Naive thymus-derived CD4-positive, alpha-beta T cell (primary cell): ENCODE measurements at places on chromosomes 2 and 18.

DNA sequence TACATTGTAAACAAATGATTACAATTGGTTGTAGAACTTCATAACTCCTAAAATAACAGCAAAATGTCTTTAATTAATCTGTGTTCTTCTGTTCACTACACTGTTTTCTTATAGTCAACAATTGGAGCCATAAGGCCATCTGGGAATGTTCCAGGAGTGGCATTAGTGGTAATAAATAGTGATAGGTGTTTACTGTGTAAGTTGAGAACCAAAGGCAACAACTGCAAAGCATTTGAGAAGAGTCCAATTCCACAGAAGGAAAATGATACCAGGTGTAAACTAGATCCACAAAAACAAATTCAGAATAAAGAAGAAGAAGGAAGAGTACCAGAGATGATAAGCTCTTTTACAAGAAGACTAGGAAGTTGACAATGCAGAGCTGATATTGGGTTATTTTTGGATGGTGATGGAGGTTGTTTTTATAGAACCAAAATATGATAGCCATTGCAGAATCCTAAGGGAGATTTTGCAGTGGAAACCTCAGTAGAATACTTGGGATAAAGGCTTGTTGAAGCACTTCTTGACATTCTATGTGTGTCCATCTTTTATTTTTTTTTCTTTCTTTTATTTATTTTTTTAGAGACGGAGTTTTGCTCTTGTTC, 52.9 kb downstream of the ANTXR1 start:
- no peak overlapping the region for H3K27ac ChIP-seq
- H3K36me3 ChIP-seq = no peaks in the 10 kb centered on the region
- H3K4me1 ChIP-seq = no peaks in the 10 kb centered on the region
- no peak for DNase-seq
- no peak overlapping the region for H3K4me3 ChIP-seq

- DNase-seq = no peak
- H3K4me1 ChIP-seq = no peaks in the 10 kb centered on the region
- H3K27ac ChIP-seq = no peak overlapping the region
- H3K27me3 ChIP-seq = no peaks in the 10 kb centered on the region
- no peak overlapping the region for H3K4me3 ChIP-seq
These were observed 31.3 kb upstream of the SNED1 start for GRCh38 chr2:240966906-240967680.

DNA sequence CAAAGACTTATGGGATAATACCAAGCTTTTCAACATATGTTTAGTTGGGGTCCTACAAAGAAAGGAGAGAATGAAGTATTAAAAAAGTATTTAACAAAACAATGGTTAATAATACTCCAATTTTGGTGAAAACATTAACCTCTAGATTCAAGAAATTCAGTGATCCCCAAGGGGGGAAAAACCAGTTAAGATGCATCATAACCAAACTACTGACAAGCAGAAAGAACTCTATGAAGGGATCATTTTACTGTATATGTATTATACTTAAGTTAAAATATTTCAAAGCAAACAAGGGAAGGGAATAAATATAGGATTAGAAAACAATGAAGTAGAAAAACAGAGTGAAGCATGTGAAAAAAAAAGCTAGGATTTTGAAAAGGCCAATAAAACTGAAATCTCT, 8.7 kb downstream of the CNRIP1 start:
- H3K36me3 ChIP-seq = no peaks in the 10 kb centered on the region
- H3K27ac ChIP-seq = no peak overlapping the region
- no peaks in the 10 kb centered on the region for H3K27me3 ChIP-seq
- no peaks in the 10 kb centered on the region for H3K4me1 ChIP-seq

GRCh38 chr18:42338683-42339082, 383.6 kb downstream of the PIK3C3 start:
- H3K4me3 ChIP-seq = no peak overlapping the region
- no peaks in the 10 kb centered on the region for H3K4me1 ChIP-seq
- DNase-seq = no peak

GRCh38 chr18:73286584-73286983, 418.8 kb upstream of the NETO1 start:
- H3K27me3 ChIP-seq = no peaks in the 10 kb centered on the region
- no peak for DNase-seq
- no peaks in the 10 kb centered on the region for H3K36me3 ChIP-seq

DNA sequence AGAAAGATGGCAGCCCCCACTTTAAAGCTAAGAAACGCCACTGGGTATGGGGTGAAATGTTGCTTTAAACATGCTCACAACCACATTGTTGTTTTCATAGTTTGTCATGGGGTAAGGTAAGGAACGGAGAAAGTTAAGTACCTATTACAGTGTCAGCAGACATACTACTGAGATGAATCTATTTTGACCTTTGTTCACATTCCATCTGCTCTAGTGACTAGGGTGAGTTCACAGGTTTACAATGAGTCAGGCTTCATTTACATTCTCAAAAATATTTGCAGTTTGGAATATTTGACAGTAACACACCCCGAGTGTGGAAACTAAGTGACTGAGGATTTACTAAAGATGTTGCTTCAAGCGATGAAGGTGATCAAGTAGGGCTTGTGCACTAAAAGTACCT, 428.7 kb upstream of the ACVR2A start:
- H3K27ac ChIP-seq = no peak overlapping the region
- H3K4me1 ChIP-seq = no peaks in the 10 kb centered on the region
- H3K36me3 ChIP-seq = no peaks in the 10 kb centered on the region
- H3K4me3 ChIP-seq = no peak overlapping the region
- no peak for DNase-seq
- H3K27me3 ChIP-seq = no peaks in the 10 kb centered on the region

DNA sequence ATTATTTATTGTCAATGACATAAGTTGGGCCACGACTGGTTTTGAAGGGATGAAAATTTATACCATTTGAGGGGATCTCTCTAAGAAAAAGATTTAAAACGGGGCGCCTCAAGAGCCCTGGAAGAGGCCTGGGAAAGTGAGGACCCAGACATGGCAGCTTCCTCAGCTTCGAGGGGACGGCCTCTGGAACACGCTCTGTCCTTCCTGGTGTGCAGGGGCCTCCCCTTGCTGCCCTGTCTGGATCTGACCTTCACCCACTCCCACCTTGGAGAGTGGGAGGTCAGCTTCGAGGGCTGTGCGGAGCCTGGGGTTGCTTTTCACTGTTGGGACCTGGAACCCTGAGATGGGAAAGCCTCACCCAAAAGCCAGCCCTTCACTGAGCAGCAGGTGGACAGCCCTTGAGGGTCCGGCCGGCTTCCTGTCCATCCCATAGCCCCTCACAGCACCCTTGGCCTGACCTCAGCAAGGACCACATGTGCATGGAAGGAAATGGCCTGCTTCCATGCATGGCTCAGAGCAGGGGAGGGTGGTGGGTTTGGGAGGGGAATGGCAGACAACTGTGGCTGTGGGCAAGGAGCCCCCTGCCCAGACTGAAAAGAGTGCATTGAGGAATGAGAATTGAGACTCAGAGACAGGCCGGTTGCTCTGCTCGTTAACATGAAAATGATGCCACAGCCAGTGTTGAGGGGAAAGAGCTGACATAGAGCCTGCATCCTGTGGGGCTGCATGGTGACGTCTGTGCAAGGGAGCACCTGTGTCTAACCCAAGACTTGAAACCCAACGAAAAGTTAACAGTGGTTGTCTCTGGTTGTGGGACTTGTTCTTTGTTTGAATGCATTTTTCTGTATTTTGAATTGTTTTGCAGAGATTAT, 16.3 kb downstream of the FBLN7 start:
- H3K4me1 ChIP-seq = peaks cover 25% of the 10 kb centered on the region
- no peaks in the 10 kb centered on the region for H3K36me3 ChIP-seq
- no peak overlapping the region for H3K27ac ChIP-seq

DNA sequence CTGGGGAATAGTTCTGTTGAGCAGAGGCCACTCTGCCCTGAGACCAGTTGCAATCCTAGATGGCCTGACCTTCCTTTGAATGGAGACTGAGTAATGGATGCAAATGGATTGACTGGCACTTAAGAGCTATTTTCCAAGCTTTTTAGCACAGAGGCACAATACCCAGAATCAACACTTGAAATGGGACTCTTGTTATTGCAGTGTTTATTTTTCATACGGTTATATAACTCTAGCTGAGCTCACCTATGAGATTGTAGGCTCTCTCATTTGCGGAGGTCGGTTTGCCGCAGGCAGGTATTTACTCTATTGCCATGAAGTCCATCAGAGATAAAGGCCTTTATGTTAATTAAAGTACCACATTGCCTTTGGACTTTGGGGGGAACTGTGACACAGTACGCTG, 422.3 kb upstream of the CELF4 start:
- no peak for DNase-seq
- H3K4me1 ChIP-seq = no peaks in the 10 kb centered on the region
- no peak overlapping the region for H3K27ac ChIP-seq
- H3K4me3 ChIP-seq = no peak overlapping the region
- H3K36me3 ChIP-seq = no peaks in the 10 kb centered on the region
- no peaks in the 10 kb centered on the region for H3K27me3 ChIP-seq

GRCh38 chr2:70947556-70948184, 12.0 kb downstream of the ATP6V1B1 start:
- H3K36me3 ChIP-seq = no peaks in the 10 kb centered on the region
- DNase-seq = no peak
- peaks cover 4% of the 10 kb centered on the region for H3K4me1 ChIP-seq
- no peak overlapping the region for H3K4me3 ChIP-seq
- no peaks in the 10 kb centered on the region for H3K27me3 ChIP-seq

DNA sequence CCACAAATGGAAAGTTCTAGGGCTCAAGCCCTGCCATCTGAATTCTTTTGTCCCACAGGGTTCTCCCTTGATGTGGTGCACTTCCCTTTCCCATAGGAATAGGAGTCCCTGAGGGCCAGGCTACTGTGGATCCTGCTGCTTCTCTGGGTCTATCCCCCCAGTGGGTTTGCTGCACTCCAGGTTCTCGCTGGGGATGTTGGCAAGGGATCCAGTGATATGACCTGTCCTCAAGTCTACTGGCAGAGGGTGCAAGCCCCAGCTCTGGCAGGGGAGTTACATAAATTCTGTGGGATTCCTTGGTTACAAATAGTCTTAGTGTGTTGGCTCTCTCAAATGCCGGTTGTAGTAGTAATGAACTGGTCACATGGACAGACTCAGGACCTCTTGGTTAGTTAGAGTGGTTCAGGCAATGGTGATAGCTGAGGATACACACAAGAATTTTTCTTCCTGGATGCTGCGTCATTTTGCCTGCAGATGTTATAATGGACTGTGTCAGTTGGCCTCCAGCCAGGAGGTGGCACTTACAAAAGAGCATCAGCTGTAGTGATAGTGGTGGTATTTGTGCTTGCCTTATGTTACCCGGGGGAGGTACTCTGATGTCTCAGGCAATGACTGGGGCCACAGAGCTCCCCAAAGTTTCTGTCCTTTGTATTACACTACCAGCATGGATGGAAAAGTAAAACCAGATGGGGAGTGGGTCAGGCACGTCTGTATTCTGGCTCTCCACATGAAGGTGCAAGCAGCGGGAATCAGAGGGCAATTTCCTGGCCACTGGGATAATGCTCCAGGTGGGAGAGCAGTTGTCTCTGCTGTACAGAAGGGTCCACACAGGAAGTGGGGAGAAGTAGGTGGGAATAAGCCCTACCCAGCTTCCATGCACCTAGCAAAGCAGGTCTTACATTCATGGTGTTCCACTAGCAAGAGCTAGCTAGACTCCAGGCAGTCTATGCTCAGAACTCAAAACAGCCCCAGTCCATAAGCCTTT, 267.9 kb downstream of the SOX11 start:
- no peak overlapping the region for H3K27ac ChIP-seq
- H3K4me1 ChIP-seq = no peaks in the 10 kb centered on the region
- no peaks in the 10 kb centered on the region for H3K27me3 ChIP-seq

DNA sequence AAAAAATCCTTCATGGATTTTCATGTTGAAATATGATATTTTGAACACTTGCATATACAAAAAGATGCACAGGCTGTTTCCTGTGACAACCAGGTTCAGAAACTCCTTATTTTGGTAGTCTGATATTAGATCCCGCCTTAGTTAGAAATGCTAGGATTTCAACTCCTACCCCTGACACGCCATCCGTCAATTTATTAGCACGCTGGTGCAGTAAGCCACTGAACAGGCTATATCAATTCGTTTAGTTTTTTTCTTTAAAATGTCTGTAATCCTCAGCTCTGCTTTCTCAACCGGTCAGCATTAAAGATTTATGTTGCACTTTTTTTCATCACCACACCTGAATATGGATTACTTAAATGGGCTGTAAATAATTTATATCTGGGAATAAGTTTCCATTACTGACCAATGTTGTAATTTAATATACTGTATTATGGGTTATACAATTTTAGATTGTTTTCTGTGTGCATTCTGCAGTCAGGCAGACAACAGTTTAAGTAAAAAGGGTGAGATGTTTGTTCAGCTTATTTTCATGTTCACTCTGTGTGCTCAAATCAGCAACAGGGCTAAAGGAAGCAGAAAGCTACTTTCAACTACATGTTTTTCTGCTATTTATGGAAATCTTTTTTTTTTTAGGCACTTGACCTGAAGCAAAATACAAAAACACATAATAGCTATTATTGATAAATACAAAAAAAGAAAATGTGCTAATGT, 227.7 kb downstream of the ARHGAP15 start:
- no peaks in the 10 kb centered on the region for H3K36me3 ChIP-seq
- H3K4me3 ChIP-seq = no peak overlapping the region
- H3K27ac ChIP-seq = no peak overlapping the region
- H3K4me1 ChIP-seq = no peaks in the 10 kb centered on the region

DNA sequence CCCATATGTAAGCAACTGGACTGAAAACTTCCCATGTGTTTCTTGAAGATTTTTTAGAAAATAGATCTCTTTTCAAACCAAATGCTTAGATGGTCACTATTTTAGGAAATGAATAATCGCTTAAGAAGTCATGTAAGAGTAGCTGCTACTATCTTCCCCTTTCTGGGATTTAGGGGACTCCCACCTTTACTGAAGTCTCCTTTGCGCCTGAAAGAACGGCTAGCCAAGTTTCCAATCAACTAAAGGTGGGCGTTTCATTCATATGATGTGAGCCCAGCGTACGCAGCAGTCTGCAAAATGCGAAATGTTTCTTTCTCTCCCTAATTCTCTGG, 1.1 kb downstream of the DIPK1C start:
- H3K4me1 ChIP-seq = peaks cover 4% of the 10 kb centered on the region
- no peak for DNase-seq
- no peaks in the 10 kb centered on the region for H3K36me3 ChIP-seq

GRCh38 chr2:79960519-79960918, 344.0 kb downstream of the LRRTM1 start:
- no peaks in the 10 kb centered on the region for H3K36me3 ChIP-seq
- DNase-seq = no peak
- no peak overlapping the region for H3K27ac ChIP-seq
- H3K4me3 ChIP-seq = no peak overlapping the region
- H3K27me3 ChIP-seq = no peaks in the 10 kb centered on the region

- no peak overlapping the region for H3K4me3 ChIP-seq
- no peak for DNase-seq
- no peaks in the 10 kb centered on the region for H3K27me3 ChIP-seq
- no peak overlapping the region for H3K27ac ChIP-seq
- no peaks in the 10 kb centered on the region for H3K4me1 ChIP-seq
- H3K36me3 ChIP-seq = no peaks in the 10 kb centered on the region
These were observed 113.0 kb upstream of the CHRNA1 start for GRCh38 chr2:174877301-174877700.

DNA sequence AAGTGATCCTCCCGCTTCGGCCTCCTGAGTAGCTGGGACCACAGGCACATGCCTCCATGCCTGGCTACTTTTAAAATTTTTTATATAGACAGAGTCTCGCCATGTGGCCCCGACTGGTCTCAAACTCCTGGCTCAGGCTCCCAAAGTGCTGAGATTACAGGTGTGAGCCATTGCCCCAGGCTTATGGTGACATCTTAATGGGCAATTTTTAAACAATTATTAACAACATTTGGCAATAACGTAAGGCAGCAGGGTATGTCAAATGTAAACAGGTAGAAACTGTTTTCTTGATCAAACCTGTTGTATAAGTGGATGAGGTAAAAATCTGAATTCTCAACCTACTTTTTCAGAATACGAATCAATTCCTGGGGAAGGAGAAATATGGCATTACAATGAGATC, 11.0 kb downstream of the FECH start:
- H3K4me1 ChIP-seq = no peaks in the 10 kb centered on the region
- peaks cover 4% of the 10 kb centered on the region for H3K36me3 ChIP-seq
- H3K27ac ChIP-seq = no peak overlapping the region
- no peak for DNase-seq
- no peaks in the 10 kb centered on the region for H3K27me3 ChIP-seq
- no peak overlapping the region for H3K4me3 ChIP-seq
